Kidney (tissue), 22 donors: ENCODE measurements at places on chromosomes 2 and 18. TPM values are rescaled to one million over a fixed set of nuclear protein-coding genes. Genes with fewer than 3 reads are reported as not detected.

DNA sequence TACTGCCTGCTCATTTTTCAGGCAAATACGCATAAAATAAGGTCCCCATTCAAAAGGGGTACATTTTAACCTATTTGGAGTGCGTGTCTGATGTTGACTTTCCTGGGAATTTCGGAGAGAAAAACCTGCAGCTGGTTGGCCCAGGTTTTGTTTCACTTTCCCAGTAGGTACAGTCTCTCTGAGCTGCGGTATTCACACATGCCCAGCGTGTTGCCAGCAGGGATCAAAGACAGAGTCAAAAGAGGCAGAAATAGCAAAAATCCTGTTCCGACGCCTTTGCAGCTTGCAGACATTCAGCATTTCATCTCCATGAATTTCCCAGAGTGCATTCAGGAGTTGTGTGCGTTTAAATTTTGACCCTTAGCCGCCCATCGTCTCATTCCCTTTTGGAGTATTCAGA lies 855.4 kb upstream of the CELF4 start:
- DNase-seq, result no peak
- H3K36me3 ChIP-seq, result no peaks in the 10 kb centered on the region
- no peak overlapping the region for H3K4me3 ChIP-seq
- H3K4me1 ChIP-seq, result no peaks in the 10 kb centered on the region

The CIAO1 gene
- total RNA-seq, result 63.0 TPM

- no peak overlapping the region for H3K4me3 ChIP-seq
- H3K27me3 ChIP-seq, result no peaks in the 10 kb centered on the region
- no peaks in the 10 kb centered on the region for H3K36me3 ChIP-seq
- peaks cover 7% of the 10 kb centered on the region for H3K4me1 ChIP-seq
These were observed 28.7 kb upstream of the KLF11 start for GRCh38 chr2:10014418-10015190.

The TCF7L1 gene
- total RNA-seq, result 12.5 TPM
